ENCODE measurements at places on chromosomes 6 and 20. TPM values are rescaled to one million over a fixed set of nuclear protein-coding genes. Genes with fewer than 3 reads are reported as not detected.

Gene FLRT3
- 3.4 TPM for total RNA-seq

Gene C20orf144
- total RNA-seq = under 0.01 TPM

Gene KCNQ5
- total RNA-seq = not detected

Gene TINAG
- total RNA-seq = not detected

Gene EPPIN
- total RNA-seq = not detected

Gene THEMIS
- not detected for total RNA-seq

Gene PSORS1C2
- not detected for total RNA-seq

GRCh38 chr6:5540370-5540769 lies 279.1 kb downstream of the FARS2 start:
- DNase-seq = no peak

DNA sequence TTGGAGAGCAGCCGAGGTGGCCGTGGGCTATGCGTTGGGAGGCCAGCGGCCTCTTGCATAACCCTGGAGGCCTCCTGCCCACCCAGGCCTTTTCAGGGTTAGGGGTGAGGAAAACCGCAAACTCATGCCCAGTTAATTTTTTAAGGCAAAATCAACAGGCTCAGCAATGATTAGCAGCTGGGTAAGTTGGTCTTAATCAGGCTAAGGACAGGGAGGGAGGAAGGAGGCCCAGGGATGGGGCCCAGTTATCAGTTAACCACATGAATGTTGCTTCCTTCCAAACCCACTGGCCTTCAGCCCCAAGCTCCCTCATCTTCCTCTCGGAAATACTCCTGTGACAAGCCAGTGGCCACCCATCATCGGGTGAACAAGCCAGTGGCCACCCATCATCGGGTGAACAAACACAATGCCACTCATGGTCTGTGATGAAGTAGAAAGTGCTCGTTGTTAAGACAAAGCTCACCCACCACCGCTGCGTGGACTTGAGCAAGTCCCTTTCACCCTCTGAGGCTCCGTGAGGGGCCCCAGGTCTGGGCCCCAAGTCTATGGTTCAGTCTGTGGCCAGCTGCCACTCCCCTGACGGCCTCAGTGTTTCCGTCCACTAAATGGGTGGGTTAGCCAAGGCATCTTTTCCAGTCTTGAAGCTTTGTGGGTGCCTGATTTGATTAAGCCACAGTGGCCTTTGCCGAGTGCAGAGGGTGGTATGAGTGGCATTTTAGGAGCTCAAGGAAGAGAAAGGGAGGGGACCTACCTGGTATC lies 39.4 kb downstream of the HNF4A start:
- DNase-seq = no peak

- no peak for DNase-seq
Measured at GRCh38 chr20:25323496-25324246, 67.0 kb downstream of the ABHD12 start.

DNA sequence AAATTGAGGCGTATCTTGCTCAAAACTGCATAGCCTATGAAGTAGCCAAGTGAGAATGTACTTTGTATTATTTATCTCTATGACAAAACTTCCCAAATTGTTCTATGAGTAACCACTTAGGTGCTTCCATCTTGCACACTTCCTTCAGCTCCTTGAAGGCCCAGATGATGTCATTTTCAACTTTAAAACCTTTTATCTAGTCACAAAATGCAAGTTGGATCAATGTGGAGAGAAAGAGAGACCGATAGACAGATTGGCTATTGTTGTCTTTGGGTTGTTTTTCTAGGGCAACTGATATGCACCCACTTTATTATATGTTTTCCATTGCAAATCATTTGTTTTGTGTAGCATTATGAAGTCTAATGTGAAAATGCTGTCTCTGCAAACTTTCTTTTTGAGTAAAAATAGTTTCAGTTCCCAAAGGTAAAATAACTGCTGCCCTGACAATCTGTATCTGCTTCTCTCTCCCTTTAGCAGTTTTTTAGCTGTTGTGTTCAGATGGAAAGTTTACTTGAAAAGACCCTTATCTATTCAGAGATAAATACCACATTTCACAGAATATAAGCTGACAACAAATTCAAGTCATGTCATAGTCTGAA lies 73.7 kb upstream of the CITED2 start:
- DNase-seq = no peak

- no peak for DNase-seq
Measured at GRCh38 chr6:52532457-52532856, 44.4 kb downstream of the TRAM2 start.

- peak; percentile 83 for DNase-seq
Measured at GRCh38 chr6:87723170-87724078, 21.4 kb upstream of the AKIRIN2 start.

- no peak for DNase-seq
Measured at GRCh38 chr6:23448281-23448680, 677.7 kb upstream of the NRSN1 start.

DNA sequence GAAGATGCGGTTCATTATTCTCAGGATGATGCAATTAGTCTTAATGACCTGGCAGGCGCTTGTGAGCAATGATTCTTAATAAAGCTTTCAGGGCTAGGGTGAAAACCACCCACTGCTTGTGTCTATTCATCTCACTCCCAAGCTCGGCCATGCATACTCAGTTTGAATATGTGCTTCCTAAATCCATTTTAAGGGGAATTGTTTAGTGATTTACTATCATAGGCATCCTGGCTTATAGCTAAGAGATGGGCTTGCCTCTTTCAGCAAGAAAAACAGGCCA lies 141.1 kb upstream of the SLC24A3 start:
- no peak for DNase-seq

DNA sequence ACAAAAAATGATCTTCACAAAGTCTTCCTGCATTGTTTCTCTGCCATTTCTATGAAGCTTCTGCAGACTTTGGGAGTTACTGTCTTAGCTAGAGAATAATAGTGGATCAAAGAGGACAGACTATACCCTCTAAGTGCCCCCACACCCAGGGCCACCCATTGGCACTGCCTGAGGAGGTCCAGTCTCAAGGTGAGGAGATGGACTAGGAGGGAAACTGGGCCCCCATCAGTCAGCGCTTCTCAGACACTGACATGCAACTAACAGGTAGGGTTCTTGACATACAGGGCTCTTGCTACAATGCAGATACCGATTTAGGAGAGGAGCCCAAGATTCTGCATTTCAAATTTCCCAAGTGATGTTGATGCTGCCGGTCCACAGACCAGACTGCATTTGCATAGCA lies 24.3 kb downstream of the PCNA start:
- no peak for DNase-seq

GRCh38 chr6:39309942-39310531 lies 4.2 kb downstream of the KCNK17 start:
- peak; percentile 77 for DNase-seq

DNA sequence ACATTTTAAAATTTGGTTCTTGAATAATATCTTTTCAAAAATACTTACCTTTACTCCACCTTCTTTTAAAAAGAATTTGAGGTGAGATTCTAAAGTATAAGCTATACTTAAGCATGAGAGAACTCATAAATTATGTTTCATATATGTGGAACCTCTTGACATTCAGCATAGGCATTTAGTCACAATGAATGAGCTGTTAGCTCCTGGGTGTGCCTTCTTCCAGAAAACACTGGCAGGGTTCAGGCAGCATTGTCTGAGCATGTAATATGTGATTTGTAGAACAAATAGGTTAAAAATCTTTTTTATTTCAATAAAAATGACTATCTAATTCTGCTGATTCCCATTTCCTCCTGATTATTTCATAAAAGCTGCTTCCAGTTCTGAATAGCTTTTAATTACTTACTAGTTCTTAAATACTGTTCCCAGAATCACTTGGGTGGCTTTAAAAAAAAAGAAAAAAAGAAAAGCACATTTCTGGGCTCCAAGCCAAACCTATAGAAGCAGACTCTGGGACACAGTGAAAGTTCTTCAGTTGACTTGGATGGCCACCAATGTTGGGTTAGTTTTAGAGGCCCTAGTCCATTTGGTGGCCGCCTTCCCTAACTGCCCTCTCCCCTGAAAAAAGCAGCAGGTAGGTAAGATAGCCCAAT lies 20.2 kb downstream of the RNF8 start:
- DNase-seq = peak; percentile 27

GRCh38 chr6:90714319-90714718 lies 127.4 kb upstream of the MAP3K7 start:
- no peak for DNase-seq

DNA sequence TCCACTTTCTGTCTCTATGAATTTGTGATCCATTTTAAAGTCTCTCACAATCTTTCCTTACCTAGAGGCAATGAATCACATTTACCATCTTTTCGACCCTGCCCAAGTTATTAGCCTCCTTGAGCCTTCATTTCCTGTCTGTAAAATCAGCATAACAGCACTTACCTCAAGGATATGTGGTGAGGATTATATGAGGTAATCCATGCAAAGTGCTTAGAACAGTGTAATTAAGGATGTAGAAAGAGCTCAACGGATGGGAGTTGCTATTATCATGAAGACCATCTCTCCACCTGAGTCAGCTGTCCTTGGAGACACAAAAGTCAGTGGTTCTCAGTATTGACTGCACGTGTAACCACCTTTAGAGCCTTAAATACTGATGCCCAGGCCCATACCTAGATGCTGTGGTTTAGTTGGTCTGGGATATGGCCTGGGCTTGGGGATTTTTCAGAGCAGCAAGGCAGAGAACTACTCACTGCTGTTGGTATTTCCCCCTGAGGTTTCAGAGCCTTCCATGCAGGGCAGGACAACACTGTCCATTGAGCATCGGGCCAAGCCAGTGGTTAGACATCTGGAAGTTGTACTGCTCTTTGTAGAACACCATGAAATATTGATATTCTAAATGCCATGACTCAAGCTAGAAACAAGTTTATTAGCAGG lies 55.8 kb downstream of the LYRM2 start:
- DNase-seq = no peak

DNA sequence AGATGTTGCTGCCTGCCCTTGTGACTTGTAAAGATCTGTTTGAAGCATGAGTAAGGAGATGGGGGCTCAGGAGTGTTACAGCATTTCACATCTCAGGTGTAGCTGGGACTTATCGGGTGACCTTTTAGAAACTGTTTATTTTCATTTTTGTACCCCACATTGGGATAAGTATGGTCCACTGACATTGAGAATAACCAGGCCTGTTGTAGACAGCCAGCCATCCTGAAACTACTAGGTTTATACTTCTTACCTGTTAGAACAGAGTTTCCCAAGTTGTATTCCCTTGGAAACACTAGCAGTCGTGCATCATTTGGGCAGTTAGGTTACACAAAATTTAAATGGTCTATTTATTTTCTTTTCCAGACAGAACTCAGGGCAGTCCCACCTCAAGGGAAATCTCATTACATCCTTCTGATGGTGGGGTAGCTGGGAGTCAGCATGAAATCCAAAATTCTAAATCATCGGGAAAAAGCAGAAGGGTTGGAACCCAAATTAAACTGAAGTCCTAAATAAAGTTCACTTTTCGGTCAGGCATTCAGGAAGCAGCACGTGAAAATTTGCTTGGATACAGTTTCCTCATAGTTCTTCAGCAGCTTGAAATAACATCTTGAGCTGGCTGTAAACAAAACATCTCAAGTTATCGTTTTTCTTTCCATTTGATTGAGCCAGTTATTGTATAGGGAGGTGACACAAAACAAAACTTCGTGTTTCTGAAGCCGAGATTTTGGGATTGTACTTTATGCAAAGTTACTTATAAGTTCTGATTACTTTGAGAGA lies 30.5 kb downstream of the FOXO3 start:
- DNase-seq = no peak

DNA sequence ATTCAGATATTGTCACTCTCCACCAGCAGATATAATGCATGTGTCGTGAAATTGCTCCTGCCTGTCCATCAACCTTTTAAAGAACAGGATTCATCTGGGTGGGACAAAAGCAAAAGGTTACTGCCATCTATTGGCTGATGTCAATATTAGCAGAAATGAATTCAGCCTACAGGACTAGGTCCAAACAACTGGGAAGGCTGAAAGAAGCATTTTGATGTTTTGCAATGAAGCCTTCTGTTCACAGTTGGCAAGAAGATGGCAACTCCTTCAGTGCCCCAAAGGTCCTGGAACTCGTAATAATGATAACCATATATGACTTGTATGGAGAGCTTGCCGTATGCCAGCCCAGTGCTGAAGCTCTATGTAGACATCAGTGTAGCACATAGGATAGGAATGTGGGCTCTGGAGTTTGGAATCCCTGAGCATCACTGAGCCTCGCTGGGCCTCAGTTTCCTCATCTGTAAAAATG lies 7.5 kb downstream of the BCAS1 start:
- DNase-seq = peak; percentile 50

GRCh38 chr20:3980260-3981131 lies 34.9 kb downstream of the RNF24 start:
- peak; percentile 80 for DNase-seq

DNA sequence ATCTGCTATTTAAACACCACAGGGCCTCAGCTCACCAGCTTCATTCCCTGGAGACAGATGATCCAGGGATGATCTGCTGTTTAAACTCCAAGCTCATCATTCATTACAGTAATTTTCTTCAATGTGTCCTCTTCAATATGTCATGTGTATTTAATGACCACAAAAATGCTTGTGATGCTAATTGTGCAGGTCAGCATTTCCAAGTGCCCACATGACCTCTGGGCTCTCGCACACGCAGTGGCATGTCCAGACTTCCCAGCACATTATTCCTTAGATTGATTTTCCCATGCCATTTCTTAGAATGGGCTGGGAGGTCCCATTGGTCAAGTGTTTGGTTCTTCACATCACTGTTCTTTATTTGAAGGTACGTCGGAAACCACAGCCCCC lies 434.4 kb downstream of the HAO1 start:
- DNase-seq = no peak

Measured in lung microvascular endothelial cell (primary cell).